ENCODE measurements at places on chromosomes 12 and 14. TPM values are rescaled to one million over a fixed set of nuclear protein-coding genes. Genes with fewer than 3 reads are reported as not detected.

DNA sequence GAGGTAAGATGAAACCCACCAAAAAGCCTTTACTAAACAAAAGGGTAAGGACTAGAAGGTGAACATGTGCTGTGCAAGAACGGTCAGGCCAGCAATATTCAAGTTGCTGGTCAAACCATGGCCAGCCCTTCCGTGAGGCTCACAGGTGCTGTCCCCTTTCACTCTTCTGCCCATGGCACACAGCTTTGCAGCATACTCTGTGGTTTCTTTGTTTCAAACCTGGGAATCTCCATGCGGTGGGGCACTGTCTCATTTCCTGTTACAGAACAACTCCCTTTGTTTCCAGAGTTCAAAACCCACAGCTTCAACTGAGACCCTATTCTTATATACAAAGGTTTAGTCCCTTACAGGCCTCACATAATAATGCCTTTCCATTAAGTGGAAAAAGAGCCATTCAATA is 1.7 kb upstream of the OVCH1 start:
- H3K27me3 ChIP-seq, result no peaks in the 10 kb centered on the region
- DNase-seq, result no peak
- H3K4me3 ChIP-seq, result no peak overlapping the region
- H3K4me1 ChIP-seq, result no peaks in the 10 kb centered on the region

GRCh38 chr14:74979029-74979428 is 23.6 kb upstream of the PGF start:
- no peaks in the 10 kb centered on the region for H3K27me3 ChIP-seq
- H3K4me3 ChIP-seq, result no peak overlapping the region
- no peak for DNase-seq
- H3K36me3 ChIP-seq, result no peaks in the 10 kb centered on the region

SYNDIG1L gene
- polyA plus RNA-seq, result not detected

RACGAP1 gene
- polyA plus RNA-seq, result 84.2 TPM

DNA sequence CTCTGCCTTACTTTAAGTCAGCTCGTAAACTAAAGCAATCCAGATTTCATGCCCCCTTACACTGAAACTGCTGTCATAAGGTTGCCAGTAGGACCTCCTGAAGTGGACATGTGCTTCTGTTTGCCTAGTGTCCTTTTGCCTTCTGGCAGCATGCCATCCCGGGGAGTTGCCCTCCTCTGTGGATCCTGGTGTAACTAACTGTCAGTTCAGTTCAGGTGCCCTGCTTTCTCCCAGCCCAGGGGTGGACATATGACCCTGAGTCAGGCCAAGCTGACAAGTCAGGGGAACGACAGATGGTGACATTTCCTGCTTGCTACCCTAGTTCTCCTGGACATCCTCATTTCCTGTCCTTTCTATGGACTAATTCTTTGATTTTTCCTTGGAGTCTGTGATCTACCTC is 25.6 kb downstream of the AKAP6 start:
- H3K4me3 ChIP-seq, result no peak overlapping the region
- H3K4me1 ChIP-seq, result no peaks in the 10 kb centered on the region
- no peaks in the 10 kb centered on the region for H3K36me3 ChIP-seq
- no peak overlapping the region for H3K27ac ChIP-seq
- H3K27me3 ChIP-seq, result no peaks in the 10 kb centered on the region
- no peak for DNase-seq

ACRBP gene
- polyA plus RNA-seq, result 0.54 TPM

DNA sequence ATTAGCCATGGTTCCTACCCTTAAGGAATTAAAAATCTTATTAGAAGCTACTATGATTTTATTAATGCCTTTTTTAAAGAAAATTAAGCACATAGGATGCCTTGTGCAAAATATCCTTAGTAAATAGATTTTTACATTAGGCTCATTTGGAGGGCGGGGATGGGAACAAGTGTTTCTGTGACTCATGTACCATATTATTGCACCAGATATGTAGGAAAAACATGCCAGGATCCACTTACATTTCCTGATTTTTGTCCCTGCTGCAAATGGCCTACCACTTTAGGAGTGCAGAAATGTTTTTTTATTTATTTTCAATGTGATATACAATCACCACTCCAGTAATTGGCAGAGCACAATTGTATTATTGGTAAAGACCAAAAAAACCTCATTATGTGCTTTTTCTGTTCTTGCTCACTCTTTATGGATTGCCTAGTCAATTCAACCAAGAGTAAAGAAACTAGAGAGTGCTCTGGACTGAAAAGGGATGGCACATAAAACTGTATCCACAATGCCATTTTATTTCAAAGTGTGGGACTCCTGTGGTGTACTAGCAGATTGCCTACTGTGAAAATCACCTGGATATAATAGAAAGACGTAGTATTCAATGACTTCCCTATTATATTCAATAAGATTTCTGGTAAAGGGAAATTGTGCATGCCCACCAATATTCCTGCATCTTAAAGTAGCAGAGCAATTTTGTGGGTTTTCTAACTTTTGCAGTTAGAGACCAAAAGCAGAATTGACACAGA is 86.9 kb downstream of the ANO6 start:
- no peaks in the 10 kb centered on the region for H3K27me3 ChIP-seq
- H3K27ac ChIP-seq, result no peak overlapping the region
- no peak for DNase-seq
- H3K4me1 ChIP-seq, result no peaks in the 10 kb centered on the region
- H3K4me3 ChIP-seq, result no peak overlapping the region

SYCP3 gene
- polyA plus RNA-seq, result 0.51 TPM

DNA sequence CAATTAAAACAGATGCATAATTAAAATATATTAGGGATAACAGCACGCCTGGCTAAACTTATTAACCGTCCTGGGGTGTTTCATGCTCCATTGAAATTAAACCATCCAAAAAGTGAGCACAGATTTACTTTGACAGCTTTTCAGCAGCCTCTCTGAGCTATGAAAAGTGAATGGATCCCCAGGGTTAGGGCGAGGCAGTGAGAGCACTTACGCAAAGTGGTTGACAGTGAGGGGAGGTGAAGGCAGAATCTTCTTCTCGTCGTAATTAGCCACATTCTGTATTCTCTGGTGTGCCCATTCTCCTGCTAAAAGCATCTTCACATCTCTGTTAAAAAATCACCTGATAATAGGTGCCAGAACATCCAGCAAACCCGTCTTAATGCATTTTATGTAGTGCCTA is 1.9 kb downstream of the TMTC2 start:
- H3K4me3 ChIP-seq, result peak overlapping the region; percentile 75
- H3K27me3 ChIP-seq, result no peaks in the 10 kb centered on the region
- no peaks in the 10 kb centered on the region for H3K36me3 ChIP-seq
- DNase-seq, result no peak
- H3K27ac ChIP-seq, result no peak overlapping the region

DNA sequence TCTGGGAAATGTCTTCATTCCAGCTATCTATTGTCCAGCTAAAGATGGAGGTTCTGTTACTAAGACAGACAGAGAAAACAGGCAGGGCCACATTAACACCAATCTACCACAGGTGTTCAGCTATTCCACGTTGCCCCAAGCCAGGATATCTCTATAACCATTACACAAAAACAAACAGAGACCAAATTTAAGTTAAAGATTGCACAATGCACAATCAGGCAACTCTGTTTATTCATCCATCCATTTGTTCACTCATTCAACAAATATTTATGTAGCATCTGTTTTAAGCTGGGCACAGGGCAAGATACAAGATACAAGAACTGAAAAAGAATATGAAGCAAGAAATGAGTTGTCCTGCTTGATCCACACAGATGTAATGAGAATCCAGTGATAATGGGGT is 629.0 kb downstream of the MED13L start:
- H3K36me3 ChIP-seq, result no peaks in the 10 kb centered on the region
- H3K4me3 ChIP-seq, result no peak overlapping the region
- DNase-seq, result no peak
- H3K4me1 ChIP-seq, result no peaks in the 10 kb centered on the region
- H3K27ac ChIP-seq, result no peak overlapping the region
- H3K27me3 ChIP-seq, result no peaks in the 10 kb centered on the region

GRCh38 chr12:66119870-66120241 is 10.7 kb downstream of the LLPH start:
- no peak overlapping the region for H3K4me3 ChIP-seq
- peaks cover 9% of the 10 kb centered on the region for H3K4me1 ChIP-seq
- no peaks in the 10 kb centered on the region for H3K27me3 ChIP-seq
- no peak overlapping the region for H3K27ac ChIP-seq

- H3K4me1 ChIP-seq, result peaks cover 11% of the 10 kb centered on the region
- H3K27ac ChIP-seq, result no peak overlapping the region
- H3K36me3 ChIP-seq, result peaks cover 29% of the 10 kb centered on the region
- no peak overlapping the region for H3K4me3 ChIP-seq
These were observed 9.8 kb upstream of the CDH24 start for GRCh38 chr14:23066855-23067744.

DNA sequence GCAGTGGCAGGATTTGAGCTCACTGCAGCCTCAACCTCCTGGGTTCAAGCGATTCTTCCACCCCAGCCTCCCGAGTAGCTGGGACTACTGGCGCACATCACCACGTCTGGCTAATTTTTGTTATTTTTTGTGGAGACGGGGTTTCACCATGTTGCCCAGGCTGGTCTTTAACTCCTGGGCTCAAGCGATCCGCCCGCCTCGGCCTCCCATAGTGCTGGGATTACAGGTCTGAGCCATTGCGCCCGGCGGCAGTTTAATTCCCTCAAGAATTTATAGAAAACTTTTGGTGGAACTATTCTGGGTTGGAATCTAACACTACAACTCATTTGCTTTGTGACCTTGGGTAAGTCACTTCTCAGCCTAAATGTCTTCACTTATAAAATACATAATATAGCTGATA is 1.8 kb upstream of the SP1 start:
- H3K27me3 ChIP-seq, result no peaks in the 10 kb centered on the region
- DNase-seq, result no peak
- H3K36me3 ChIP-seq, result peaks cover 7% of the 10 kb centered on the region
- H3K4me1 ChIP-seq, result peaks cover 24% of the 10 kb centered on the region
- H3K4me3 ChIP-seq, result no peak overlapping the region
- peak overlapping the region; percentile 89 for H3K27ac ChIP-seq

INHBC gene
- polyA plus RNA-seq, result 0.08 TPM

SNX6 gene
- polyA plus RNA-seq, result 79.5 TPM

RND1 gene
- polyA plus RNA-seq, result 1.5 TPM

DNA sequence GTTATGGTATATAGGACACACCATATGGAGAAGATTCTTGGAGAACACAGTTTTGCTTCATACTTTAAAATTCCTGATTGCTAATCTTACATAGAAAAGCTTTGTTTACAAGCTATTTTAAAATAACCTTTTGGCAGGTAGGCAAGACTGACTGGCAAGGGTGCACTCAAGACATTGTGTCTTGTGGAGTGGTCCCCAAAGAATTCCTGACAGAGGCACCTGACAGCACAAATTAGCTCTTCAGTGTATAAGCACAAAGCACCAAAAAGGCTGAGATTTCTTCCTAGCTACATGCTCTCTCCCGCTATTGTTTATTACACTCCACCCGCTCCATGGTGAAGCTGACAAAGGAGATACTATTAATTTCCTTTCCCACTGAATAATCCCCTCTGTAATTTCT is 139.4 kb downstream of the MON2 start:
- no peaks in the 10 kb centered on the region for H3K27me3 ChIP-seq
- peak overlapping the region; percentile 14 for H3K4me3 ChIP-seq
- H3K36me3 ChIP-seq, result no peaks in the 10 kb centered on the region
- H3K27ac ChIP-seq, result no peak overlapping the region

GRCh38 chr14:42606839-42607238 is 1000.2 kb downstream of the LRFN5 start:
- no peak overlapping the region for H3K4me3 ChIP-seq
- H3K27ac ChIP-seq, result no peak overlapping the region
- H3K27me3 ChIP-seq, result no peaks in the 10 kb centered on the region
- H3K36me3 ChIP-seq, result no peaks in the 10 kb centered on the region

- no peak for DNase-seq
- peak overlapping the region; percentile 33 for H3K27ac ChIP-seq
- H3K4me1 ChIP-seq, result peaks cover 54% of the 10 kb centered on the region
- no peaks in the 10 kb centered on the region for H3K27me3 ChIP-seq
- H3K4me3 ChIP-seq, result no peak overlapping the region
These were observed 7.7 kb downstream of the JDP2 start for GRCh38 chr14:75435473-75435872.

DNA sequence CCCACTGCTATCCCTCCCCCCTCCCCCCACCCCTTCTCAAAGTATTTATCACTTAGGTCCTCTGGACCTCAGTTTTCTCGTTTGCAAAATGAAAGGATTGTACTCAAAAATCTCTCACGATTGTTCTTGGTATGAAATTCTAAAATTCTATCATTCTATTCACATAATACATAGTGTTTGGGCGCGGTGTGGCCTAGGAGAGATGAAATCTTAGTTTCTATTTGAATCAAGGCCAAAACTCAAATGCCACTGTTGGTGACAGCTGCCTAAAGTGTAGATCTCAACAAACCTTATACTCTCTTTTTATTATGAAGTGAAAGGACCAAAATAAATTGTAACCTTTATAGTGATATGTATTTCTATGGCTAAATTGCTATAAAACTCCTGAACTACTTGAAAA is 23.7 kb upstream of the YAF2 start:
- H3K27ac ChIP-seq, result no peak overlapping the region
- no peak overlapping the region for H3K4me3 ChIP-seq
- DNase-seq, result no peak
- no peaks in the 10 kb centered on the region for H3K36me3 ChIP-seq
- no peaks in the 10 kb centered on the region for H3K4me1 ChIP-seq

GRCh38 chr14:103533999-103534575 is 5.1 kb downstream of the TRMT61A start:
- DNase-seq, result no peak
- no peak overlapping the region for H3K4me3 ChIP-seq
- H3K27ac ChIP-seq, result no peak overlapping the region
- H3K27me3 ChIP-seq, result no peaks in the 10 kb centered on the region
- peaks cover 6% of the 10 kb centered on the region for H3K4me1 ChIP-seq
- H3K36me3 ChIP-seq, result peaks cover 6% of the 10 kb centered on the region

EFS gene
- not detected for polyA plus RNA-seq

GRCh38 chr12:93245543-93245942 is 132.2 kb upstream of the NUDT4 start:
- peaks cover 67% of the 10 kb centered on the region for H3K4me1 ChIP-seq
- peak overlapping the region; percentile 47 for H3K4me3 ChIP-seq
- peak overlapping the region; percentile 87 for H3K27ac ChIP-seq
- H3K36me3 ChIP-seq, result no peaks in the 10 kb centered on the region

- no peak for DNase-seq
- H3K4me1 ChIP-seq, result no peaks in the 10 kb centered on the region
- no peak overlapping the region for H3K4me3 ChIP-seq
- no peaks in the 10 kb centered on the region for H3K27me3 ChIP-seq
These were observed 336.3 kb downstream of the NOVA1 start for GRCh38 chr14:26261368-26262122.

GRCh38 chr12:47236109-47236714 is 156.5 kb upstream of the AMIGO2 start:
- DNase-seq, result no peak
- H3K4me1 ChIP-seq, result no peaks in the 10 kb centered on the region
- no peak overlapping the region for H3K4me3 ChIP-seq
- no peaks in the 10 kb centered on the region for H3K36me3 ChIP-seq

- H3K27me3 ChIP-seq, result no peaks in the 10 kb centered on the region
- no peak overlapping the region for H3K27ac ChIP-seq
- no peaks in the 10 kb centered on the region for H3K4me1 ChIP-seq
- no peak overlapping the region for H3K4me3 ChIP-seq
These were observed 122.9 kb upstream of the TMEM132D start for GRCh38 chr12:130026608-130027176.

All from GM12878 (cell line).